NCI-H524 (cell line): ENCODE measurements at places on chromosomes 4 and X.
A peak's percentile ranks its signal among the peaks of the same experiment; 100 is the strongest.

DNA sequence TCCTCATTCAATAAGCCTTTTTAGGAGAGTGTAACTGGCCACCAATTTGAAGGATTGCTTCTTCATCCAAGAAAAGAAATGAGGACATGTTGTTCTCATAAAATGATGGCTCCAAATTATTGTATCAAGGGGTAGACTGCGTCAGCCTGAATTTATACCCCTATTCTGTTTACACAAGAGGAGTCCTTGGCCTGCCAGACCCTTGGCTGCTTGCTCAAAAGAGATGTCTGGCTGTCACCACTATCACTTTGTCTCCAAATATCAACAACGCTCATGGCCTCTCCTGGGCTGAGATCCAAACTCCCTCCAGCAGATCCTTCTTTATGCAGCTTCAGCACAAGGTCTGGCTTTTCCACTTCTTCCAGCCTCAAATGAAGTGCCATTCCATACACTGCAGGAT is 127.9 kb downstream of the OR13H1 start:
- no peak for DNase-seq

- no peak for DNase-seq
These were observed 124.6 kb upstream of the MAP3K15 start for GRCh38 chrX:19639813-19640462.

DNA sequence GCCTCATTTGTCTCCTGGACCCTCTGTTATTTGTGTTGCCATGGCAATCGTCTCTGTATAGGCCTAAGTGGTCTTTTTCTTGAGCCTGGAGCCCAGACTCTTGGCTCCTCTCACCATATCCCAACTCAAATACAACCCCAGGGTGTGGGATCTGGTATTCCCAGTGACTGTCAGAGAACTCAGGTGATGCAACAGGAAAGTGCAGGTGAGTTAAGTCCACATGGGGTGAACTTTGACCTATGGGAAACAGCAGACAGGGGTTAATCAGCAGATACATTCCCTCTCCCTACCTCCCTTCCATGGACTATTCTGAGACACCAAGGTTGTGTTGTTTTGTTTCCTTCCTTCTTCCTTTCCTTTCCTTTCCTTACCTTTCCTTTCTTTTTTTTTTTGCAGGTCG is 130.9 kb upstream of the RPS6KA3 start:
- DNase-seq: no peak

DNA sequence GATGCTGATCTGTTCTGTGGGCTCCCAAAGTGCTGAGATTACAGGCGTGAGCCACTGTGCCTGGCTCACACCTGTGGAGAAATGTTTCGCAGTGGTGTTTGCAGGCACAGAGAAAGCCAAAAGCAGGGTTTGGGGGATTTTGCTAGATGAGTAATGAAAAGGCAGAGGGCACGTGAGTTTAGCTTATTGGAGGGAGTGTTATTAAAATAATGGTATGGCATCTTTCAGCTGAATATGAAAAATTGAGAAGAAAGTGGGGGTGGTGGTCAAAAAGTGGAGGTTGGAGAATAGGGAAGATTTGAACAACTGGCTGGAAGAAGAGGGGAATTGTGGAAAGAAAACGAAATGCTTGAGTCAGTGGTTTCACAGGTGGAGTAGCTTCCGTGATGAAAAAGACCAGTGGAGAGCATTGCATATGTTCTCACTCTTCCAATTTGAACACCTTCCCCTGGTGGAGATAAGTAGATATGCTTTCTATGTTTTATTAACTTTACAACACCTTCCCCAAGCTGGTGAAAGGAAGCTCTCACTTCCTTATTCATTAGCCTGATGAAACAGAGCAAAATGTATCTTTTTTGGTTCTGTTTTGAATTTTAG is 1.1 kb upstream of the CHST7 start:
- no peak for DNase-seq

- no peak for DNase-seq
These were observed 32.7 kb downstream of the ACSL1 start for GRCh38 chr4:184792950-184793555.

- DNase-seq: no peak
These were observed 21.1 kb upstream of the TADA2B start for GRCh38 chr4:7021930-7022664.

DNA sequence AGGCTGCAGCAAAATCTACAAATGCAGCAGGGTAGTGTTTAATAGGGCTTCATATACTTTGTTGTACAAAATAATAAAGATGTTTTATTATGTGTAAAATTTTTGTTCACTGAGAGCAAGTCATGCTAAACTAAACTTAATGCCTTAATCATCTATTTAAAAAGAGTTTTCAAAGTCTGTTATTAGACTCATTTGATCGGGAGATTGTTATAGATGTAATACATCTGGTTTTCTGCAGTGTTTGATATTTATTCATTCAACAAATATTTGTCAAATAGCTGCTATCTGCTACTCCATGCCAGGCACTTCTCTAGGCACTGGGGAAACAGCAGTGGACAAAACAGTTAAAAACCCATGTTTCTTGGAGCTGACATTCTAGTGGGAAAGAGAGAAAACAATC is 233.6 kb downstream of the FMR1NB start:
- DNase-seq: no peak

GRCh38 chrX:39653691-39654090 is 444.1 kb downstream of the BCOR start:
- no peak for DNase-seq

DNA sequence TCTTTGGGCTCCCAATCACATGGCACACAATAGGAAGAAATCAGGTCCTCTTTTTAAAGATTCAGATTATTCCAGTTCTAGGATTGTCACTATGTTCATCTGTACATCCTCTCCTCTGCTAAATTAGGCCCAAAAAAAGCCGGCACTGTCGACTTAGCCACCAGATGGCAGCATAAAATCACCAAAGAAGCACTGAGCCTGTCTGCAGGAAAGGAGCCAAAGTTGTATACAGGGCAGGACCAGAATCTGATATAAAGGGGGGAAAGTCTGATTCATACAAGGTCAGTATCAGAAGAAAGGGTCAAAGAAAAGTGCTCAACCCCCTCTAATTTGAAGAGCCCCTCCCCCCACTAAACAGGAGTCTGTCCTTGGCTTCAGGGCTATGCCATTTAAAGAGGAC is 292.5 kb downstream of the CHIC1 start:
- DNase-seq: peak; percentile 67

GRCh38 chrX:132532913-132533312 is 44.1 kb upstream of the MBNL3 start:
- no peak for DNase-seq

- no peak for DNase-seq
These were observed 15.1 kb upstream of the EXOC1 start for GRCh38 chr4:55838356-55838755.

DNA sequence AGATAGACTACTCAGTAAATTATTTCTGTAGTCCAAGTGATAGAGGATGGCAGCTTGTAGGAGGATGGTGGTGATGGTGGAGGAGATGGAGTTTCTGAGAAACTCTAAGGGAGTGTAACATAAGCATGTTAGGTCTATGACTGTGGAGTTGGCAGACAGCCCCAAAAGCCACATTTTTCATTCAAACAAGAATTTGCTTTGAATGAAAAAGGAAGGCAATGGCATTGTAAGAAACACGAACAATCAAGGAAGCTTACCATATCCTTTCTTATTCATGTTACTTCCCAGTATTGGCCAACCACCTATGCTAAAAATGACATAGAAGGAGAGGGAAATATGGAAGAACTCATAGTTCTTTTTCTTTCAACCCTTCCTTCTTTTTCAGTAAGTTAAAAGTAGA is 18.7 kb upstream of the SEC24B start:
- DNase-seq: no peak

DNA sequence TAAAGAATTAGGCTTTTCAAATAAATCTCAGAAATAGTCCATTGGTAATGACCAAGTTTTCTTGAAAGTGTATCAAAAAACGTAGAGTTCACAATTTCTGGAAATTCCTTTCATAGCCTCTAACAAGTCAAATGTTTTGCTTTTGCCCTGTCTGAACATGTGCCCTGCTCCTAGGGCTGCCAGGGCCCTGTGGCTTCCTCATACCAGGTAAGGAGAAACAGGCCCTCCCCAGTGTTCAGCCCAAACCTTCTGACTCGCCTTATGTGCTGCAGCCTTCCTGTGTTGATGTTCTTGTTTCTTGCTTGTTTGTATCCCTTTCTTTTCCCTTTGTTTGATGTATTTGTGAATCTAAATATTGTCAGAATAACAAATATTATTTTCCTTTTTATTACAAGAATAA is 146.1 kb upstream of the PACRGL start:
- no peak for DNase-seq

DNA sequence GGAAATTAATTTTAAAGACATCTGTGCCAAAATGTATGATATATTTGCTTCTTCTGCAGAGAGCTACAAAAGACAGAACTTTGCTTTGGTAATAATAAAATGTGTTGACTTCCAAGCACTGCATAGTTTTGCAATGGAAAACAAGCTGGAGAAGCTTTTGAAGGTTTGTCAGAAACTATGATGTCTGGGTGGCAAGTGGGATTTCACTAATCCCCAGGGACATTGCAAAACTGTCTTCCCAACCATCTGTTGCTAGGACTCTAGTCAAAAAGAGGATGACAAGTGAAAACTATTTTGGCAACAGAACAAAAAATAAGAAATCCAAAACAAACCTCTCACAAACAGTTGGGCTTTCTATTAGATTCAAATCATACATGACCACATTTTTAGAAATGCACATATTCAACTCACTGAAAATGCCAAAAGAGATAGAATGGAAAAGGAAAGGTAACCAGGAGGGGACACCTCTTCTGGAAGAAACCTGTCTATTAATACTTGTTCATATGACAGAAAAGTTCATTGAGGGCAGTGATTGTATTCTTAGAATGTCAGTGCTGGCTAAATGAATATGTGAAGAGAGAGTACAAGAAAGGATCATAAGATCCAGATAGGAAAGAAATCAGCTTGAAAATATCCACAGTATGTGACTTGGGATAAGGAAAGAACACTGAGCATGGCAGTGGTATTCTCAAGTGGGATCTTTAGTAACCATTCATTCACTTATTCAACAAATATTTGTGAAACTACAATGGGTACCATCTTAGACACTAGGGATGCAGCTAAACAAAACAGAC is 228.0 kb downstream of the RASL11B start:
- DNase-seq: peak; percentile 60

DNA sequence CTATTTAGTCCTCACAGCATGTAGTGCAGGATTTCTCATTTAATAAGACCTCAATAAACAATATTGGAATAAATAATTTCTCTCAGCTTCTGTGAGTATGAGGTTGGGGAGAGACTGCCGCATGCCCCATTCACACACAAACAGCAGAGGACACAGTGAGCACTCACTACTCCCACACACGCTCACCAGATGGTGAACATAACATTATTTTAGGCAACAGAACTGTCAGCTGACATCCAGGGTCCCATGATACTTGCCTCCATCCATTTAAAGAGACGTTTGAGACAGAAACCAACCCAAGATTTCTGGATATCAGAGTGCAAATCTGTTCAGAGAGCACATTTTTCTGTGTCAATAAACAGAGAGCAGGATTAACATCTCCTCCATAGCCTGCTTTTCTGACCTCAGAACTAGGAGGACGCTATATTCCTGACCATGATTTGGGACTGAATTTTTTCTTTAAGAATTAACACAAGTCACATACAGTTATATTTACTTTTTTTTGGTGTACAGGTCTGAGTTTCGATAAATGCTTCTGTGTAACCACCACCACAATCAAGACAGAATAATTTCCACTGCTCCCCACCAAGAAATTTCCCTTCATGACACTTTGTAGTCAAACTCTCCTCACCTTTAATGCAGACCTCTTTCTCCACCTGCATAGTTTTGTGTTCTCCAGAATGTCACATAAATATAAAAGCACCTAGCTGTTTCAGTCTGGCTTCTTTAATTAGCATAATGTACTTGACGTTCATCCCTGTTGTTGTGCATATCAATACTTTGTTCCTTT is 16.7 kb downstream of the GPRIN3 start:
- peak; percentile 39 for DNase-seq

- DNase-seq: no peak
These were observed 99.0 kb upstream of the DDX3X start for GRCh38 chrX:41234962-41235361.
